HFFc6 (cell line): ENCODE measurements at places on chromosomes 3 and 15. TPM values are rescaled to one million over a fixed set of nuclear protein-coding genes. Genes with fewer than 3 reads are reported as not detected.

PTX3 gene
- total RNA-seq = 19.8 to 44.9 TPM (median 31.0 TPM) in 3 replicates

CLDN11 gene
- total RNA-seq = 3.0 to 70.6 TPM (median 3.5 TPM) in 3 replicates

SCN11A gene
- not detected in 2 replicates for total RNA-seq

INSYN1 gene
- total RNA-seq = 0.55 to 1.2 TPM (median 1.1 TPM) in 3 replicates

SEMA7A gene
- total RNA-seq = 127 to 196 TPM (median 178 TPM) in 3 replicates

DNA sequence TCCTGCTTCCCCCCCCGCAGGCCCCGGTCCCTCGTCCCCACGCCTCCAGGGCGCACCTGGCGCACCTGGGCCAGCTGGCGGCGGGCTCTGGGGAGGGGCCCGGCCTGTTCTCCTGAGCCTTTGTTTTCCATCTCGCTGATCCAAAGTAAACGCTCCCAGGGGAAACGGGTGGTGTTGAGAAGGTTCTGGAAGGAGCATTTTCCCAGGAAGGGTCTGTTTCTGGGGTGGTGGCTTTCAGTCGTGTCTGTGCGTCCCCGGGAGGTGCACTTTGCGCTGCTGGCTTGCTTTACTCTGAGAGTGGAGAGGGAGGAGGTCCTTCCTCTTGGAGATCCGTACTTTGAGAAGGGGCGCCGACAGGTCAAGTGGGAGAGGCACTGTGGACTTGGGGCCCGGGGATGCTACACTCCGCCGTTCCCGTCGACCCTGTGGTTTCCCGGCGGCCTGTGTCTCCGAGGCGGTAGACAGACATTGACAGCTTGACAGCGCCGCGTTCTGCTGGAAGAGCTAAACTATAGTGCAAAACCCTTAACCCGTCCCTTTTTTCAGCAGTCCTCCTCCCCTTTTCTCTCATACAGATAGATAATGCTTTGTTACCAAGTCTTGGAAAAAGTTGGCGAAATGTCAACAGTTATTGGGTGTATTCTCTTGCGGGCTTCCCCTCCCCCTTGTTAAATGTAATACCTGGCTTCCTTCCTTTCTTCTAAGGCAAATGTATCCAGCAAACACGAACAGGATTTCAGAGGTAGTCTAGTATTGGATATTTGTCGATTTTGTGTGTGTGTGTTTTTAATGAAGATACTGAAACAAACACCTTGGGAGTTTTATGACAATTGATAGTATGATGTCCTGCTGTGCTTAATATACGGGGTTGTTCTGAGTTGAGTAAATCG lies 6.5 kb downstream of the TPM1 start:
- DNase-seq = peak; percentile 56

GRCh38 chr15:87369269-87369668 lies 887.3 kb downstream of the NTRK3 start:
- peak; percentile 94 for DNase-seq

DNA sequence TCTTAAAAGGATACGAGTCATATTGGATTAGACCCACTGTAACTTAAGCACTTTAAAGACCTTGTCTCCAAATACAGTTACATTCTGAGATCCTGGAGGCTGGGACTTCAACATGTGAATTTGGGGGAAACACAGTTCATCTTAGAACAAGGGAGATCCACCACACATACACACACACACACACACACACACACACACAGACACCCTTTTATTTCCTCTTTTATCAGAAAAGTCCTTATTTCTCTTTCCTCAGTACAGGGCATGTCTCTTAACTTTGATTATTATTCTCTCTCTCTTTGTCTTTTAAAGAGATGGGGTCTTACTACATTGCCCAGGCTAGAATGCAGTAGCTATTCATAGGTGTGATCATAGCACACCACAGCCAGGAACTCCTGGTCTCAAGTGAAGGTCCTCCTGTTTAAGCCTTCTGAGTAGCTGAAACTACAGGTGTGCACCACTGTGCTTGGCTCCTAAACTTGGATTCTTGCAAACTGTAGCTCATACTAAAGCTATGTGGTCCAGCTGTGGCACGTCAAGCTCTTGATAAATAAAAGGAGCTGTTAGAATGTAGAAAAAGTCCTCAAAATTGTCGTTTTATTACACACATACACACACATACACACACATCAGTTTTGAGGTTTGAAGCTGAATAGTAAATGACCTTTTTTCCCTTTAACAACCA lies 7.4 kb downstream of the GOLM2 start:
- DNase-seq = no peak

DNA sequence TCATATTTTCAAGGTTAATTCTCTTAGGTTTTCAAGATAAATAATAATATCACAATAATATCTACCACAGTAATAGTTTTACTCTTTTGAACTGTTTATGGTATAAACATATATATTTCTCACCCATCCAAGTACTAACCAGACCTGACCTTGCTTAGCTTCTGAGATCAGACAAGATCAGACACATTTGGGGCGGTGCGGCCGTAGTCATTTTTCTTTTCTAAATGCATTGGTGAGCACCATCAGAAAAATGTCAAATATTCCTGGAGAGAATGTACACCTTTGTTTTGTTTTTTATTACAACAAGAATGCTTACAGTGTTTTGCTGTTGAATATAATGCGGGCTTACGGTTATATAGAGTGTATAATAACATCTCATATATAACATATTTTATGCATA lies 267.8 kb downstream of the ADAMTS17 start:
- no peak for DNase-seq

GRCh38 chr15:90994059-90994416 lies 297 bp downstream of the PRC1 start:
- no peak for DNase-seq

GRCh38 chr3:113117511-113118234 lies 93.7 kb upstream of the BOC start:
- peak; percentile 56 for DNase-seq

DNA sequence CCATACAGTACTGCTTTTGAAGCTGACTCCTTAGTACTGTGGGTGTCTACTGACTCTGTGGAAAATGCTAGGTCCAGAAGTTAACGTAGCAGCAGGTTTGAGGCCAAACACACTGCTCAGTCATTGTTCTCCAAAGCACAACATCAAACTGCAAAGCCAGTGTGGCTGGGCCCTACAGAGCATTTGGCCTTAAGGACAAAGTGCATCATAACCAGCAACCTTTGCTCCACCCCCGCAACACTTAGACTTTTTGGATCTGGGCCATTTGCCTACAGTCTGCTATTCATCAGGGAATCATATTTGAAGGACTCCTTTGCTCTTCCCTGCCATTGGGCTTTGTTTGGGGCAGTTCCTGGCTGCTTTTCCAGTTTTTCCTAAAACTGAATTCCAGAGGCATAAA lies 43.1 kb upstream of the ARL6 start:
- DNase-seq = no peak

DNA sequence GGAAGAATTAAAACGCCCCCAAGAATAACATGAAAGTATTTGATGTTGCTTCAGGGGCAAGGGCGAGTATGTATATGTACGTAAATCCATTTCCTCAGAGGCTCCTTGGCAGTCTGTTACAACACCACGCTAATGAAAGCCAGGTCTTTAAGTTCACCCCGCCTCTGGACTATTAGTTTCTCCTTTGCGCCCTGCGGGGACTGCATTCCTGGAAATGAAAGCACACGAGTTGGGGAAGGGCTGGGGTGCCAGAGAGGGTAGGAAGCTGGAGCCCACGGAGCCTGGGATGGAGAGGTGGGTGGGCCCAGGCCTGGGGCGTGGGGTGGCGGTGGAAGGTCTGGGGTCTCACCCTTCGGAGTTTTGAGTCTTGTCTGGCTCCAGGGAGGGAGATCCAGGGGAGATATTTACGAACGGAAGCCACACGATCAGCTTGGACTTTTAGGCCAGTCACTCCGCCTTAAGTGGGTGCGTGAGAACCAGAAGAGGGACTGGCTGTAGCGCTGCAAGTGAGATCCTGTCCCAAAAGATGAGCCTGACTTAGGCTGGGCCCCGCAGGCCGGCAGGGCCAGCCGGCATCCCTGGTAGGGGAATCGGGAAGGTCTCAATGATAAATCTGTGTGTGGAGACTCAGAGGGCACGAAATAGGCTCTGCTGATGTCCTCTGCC lies 1.6 kb upstream of the PLCL2 start:
- peak; percentile 60 for DNase-seq

GRCh38 chr3:15616053-15616452 lies 14.5 kb downstream of the BTD start:
- DNase-seq = no peak

DNA sequence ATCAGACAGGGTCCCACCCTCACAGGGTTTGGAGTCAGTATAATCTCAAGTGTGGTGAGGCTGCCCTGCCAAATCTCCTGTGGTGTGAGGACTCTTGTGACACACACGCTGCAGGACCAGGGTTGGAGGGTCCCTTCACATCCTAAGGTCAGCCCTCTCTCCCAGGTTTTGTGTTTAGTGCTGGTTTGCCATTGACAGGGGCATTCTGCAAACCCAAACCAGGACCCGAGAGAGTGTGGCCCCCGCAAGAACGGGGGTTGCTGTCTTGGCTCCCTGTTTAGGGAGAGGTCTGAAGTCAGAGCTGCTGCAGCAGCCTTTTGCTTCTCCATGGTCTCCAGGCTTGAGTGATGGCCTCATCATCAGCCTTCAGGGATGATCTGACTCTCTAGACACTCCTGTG lies 14.7 kb downstream of the FAM107A start:
- no peak for DNase-seq
